ENCODE measurements at places on chromosomes 2 and 18.

DNA sequence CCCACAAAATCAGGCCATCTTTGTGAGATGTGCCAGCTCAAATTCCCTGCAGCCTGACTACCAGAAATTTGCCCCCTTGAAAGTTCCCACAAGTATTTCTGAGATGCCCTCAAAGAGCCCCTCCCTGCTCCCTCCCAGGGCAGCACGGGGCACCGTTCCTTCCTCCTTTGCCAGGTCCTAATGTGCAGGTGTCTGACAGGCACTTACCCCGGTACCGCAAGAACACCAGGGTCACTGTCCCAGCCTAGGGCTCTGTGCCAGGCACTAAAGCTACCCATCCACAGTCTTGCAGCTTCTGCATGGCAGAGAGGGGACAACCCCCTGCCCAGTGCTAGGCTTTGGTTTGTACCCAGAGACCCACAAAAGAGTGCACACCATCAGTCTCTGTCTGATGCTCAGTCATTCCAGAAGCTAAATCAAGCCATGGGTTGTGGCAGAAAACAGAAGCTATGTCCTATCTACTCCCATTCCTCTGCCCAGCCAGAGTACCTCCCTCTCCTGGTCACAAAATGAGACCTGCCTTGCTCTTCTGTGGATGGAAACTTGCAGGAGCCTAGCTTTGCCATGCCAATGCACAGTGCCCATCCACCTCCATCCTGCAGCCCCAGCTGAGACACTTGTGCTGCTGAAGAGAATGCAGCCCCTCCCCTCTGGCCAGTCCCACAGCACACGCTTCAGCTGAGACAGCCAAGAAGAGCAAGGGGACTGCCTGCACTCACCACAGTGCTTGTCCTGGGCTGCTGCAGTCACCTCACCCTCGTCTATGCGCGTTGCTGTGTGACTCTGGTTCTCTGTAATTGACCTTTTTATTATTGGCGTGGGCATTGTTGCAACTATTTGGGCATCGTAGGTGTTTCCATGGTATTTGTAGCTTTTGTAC, 48.7 kb downstream of the INPP5D start:
- no peak for DNase-seq

- no peak for DNase-seq
Measured at GRCh38 chr2:172640389-172640788, 84.5 kb downstream of the PDK1 start.

GRCh38 chr2:705971-706511, 28.8 kb upstream of the TMEM18 start:
- DNase-seq, result no peak

DNA sequence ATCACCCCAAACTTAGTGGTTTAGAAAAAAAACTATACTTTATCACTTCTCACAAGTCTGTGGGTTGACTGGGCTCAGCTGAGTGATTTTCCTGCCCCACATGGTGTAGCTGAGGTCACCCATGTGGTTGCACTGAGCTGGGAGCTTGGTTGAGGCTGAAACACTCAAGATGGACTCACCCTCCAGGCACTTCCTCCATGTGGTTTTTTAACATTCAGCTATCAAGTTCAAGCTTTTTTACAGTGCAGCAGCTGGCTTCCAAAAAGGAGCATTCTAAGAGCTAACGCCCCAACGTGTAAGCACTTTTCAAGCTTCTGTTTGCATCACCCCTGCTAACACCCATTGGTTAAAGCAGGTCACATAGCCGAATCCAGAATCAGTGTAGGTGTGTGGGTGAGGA, 105.9 kb upstream of the CREB1 start:
- DNase-seq, result no peak

DNA sequence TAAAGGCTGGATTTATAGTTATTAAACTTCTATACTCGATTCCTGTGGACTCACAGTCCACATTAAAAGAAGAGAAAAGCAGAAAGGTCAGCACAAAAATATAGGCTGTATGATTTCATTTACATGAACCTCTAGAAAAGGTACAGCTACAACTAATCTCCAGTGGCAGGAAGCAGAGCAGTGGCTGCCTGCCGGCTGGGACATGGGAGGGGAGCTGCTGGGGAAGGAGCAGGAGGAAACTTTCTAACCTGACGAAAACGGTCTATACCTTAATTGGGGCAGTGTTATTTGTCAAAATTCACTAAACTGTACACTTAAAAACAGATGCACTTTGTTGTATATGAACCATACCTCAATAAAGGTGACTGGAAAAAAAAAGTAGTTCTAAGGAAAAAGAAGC, 26.7 kb downstream of the KCTD1 start:
- DNase-seq, result no peak

DNA sequence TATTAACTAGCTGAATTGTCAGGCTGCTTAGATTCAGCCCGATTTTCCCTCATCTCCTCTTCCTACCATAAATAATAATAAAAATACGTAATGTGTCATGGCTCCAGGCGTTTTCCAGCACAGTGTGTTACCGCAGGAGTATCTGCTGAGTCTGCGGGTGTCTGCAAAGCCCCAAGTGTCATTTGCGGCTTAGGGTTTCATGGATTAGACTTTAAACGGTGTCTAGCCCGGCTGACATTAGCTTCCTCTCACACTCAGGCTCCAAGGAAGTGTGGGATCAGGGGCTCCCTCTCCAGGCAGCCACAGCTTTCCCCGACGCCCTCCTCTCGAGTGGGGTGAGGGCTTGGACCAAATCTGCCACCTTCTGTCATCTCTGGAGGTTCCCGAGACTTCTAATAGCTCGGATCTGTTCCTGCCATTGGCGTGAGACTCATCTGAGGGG, 14.1 kb upstream of the HOXD1 start:
- DNase-seq, result no peak

GRCh38 chr2:193584522-193584938, 1389.8 kb upstream of the TMEFF2 start:
- no peak for DNase-seq

GRCh38 chr2:152518641-152519580, 183.9 kb downstream of the FMNL2 start:
- DNase-seq, result no peak

DNA sequence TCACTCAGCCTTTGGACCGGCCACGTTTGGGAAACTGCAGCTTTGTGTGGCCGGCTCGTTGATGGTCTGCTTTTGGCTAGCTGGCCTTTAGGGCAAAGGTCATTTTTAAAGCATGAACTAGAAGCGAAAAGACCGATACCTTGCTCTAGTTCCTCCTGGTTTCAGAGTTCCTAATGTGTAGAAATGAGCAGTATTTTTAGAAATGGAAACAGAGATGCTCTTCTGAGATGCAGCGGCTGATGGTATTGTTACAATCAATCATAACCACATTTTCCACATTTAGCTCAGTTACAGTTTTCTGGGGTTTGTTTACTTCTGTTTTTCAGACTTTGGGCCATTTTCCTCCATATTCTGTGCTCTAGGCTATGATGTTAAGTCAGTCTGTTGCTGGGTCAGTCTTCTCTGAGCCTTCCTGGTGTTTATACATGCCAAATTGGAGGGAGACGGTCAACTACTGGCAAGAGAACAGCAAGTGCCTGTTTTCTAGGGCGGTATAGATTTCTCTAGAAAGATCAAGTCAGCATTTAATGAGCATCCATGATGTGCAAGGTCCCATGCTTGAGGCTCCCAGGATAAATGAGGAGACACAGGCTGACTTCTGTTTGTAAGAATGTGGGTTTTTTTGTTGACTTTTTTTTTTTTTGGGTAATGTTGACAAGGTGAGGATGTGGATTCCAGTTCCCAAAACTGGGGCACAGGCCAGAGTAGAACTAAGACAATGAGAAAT, 28.0 kb downstream of the RNF144A start:
- no peak for DNase-seq

GRCh38 chr2:200373231-200373630, 66.7 kb downstream of the SPATS2L start:
- DNase-seq, result no peak

DNA sequence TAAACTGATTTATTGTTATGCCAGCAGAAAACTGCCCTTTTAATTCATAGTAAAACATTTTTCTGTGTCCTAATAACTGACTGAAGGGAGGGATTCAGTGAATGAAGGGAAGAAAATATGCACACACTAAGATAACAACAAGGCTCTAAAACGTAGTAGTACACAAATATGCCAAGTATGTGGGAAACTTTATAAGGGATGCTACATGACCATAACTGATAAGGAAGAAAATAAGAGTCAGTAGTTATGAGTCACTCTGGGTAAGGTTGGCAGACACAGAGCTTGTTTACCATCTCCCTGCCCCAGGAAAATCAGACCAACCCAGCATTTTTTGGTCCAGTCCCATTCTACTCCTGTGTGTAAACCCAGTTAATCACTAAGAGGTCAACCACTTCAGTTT, 124.2 kb downstream of the RPRM start:
- DNase-seq, result no peak

GRCh38 chr2:66334237-66335029, 100.5 kb upstream of the MEIS1 start:
- DNase-seq, result no peak

- no peak for DNase-seq
Measured at GRCh38 chr2:24548058-24548457, 57.0 kb downstream of the NCOA1 start.

GRCh38 chr18:44536046-44536445, 144.6 kb upstream of the SETBP1 start:
- no peak for DNase-seq

DNA sequence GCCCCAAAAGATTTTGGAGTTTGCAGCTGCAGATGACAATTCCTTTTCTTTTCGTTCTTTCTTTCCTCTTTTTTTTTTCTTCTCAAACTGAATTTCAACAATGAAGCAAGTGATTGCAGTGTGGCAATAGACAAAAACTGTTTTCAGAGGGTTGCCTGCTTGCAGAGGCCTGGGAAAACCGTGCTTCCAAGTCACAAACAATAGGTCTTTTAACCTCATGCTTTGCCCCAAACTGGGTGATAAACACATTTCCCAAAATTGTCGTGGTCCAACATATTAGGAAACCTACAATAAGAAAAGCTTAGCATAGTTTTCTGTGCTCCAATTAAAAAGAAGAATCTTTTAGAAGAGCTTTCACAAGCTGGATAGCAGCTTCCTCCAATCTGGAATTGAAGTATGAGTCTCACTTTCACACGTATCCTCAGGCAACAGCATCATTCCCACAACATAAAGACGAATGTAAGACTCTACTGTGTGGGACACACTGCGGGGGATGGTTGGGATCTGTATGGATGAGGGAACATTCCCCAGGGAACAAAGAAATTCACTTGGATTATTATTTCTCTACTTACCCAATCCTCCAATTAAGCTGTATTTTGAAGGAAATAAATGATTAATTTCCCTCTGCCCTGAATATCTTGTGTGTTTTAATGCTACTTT, 656.1 kb downstream of the RNF144A start:
- no peak for DNase-seq
